Forelimb muscle (tissue), 1 donor: ENCODE measurements at places on chromosomes 5 and 9.

- DNase-seq: no peak
Measured at GRCh38 chr5:109958082-109958481, 268.4 kb downstream of the MAN2A1 start.

DNA sequence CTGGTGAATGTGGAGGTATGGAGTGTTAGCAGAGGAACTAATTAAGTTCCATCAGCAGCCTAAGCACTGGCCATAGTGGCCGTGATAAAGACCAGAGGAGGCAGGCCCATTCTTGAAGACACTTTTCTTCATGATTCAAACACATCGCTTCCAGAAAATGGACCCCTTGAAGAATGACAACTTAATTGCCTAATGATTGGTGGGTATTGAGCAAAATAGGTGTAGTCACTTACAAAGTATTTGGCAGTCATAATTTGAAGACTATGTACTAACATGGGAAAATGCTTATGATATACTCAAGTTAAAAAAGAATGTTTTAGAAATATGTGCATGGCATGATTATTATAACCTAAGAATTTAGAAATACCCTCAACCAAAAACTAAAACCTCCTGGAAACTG is 44.8 kb downstream of the MEGF10 start:
- no peak for DNase-seq

DNA sequence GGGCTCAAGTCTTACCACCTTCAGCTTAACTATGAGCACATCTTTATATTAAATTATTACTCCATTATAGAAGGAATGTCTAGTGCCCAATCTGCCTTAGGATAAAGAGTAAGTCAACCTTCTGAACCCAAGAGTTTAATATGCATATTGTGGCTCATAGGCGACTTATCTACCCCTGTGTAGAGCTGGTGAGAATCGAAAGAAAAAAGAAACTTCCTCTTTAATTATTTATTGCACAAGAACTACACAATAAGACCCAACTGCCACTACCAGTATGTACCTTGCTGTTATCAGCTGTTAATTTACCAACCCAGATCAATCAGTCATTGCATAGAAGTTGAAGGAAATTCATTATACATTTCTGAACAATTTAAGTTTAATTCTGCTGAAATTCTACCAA is 329.1 kb upstream of the SLC24A2 start:
- no peak for DNase-seq

DNA sequence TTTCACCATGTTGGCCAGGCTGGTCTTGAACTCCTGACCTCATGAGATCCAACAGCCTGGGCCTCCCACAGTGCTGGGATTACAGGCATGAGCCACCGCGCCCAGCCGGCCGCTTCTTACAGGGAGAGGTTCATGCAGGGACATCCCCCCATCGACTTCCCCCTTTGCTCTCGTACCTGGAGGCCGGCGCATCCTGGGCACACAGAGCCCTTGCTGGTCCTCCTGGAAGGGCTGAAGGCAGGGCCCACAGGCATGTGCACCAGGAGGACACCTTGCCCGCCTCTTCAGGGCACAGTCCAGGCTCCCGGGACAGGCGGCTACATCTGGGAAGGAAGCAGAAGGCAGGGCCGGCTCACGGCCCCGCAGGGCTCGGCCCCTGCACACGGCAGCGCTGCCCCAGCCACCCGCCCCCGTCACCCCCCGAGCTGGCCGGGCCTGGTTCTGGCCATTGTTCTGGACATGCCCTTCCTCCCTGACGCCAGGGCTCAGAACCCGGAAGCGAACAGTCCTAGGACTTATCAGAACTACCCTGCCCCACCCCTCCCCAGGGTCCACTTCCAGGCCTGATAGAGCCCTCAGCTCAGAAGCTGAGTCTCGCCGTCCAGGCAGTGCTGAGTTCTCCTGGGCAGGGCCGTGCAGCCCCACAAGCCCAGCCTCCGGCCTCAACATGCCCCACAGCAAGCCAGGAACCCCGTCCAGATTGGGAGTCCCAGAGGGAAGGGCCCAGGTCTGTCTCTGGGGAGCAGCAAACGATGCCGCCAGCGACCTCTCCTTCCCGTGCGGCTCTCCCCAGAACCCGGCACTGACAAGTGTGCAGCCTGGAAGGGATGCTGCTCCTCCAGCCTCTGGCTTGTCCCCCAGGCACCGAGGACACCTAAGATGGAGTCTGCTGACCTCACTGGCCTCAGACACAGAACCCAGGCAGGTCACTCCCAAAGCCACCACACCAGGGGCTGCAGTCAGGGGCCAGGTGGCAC is 2.9 kb downstream of the NPDC1 start:
- DNase-seq: no peak

- DNase-seq: no peak
Measured at GRCh38 chr5:110105692-110106091, 416.0 kb downstream of the MAN2A1 start.

DNA sequence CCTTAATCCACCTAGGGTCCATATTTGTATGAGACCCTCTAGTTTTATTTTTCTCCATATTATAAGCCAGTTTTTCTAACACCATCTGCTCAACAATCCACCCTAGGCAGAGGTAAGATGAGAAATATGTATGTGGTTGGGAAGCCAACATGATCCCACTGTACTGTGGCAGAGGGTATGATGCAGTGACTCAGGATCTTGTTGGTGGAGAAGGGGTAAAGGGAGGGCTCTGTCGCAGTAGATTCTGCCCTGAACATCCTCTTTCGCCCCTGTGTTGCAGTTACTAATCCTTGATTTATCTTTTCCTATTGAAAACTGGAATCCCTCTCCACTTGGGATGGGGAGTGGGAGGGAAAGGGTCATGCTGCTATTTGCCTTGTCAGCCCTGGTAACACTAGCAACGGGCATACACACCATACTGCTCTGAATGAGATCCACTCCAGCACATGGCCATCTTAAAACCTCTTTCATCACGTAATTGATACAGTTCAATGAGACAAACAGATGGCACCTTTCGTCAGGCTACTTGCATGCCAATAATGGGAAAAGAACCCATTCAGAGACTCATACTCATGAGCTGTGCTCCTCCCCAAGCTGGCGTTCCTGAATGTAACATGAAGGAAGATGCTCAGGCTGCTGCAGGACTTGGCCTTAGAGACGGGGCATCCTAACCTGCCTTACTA is 63.0 kb downstream of the ADAMTS12 start:
- no peak for DNase-seq

GRCh38 chr5:147613359-147613758 is 103.5 kb upstream of the DPYSL3 start:
- no peak for DNase-seq

- no peak for DNase-seq
Measured at GRCh38 chr9:123669346-123669745, 260.6 kb downstream of the DENND1A start.

- DNase-seq: peak; percentile 4
Measured at GRCh38 chr9:8816361-8816760, 1016.8 kb upstream of the DMAC1 start.

- no peak for DNase-seq
Measured at GRCh38 chr5:124889486-124889825, 143.0 kb upstream of the ZNF608 start.

- DNase-seq: no peak
Measured at GRCh38 chr5:961002-961710, 47.4 kb upstream of the NKD2 start.

DNA sequence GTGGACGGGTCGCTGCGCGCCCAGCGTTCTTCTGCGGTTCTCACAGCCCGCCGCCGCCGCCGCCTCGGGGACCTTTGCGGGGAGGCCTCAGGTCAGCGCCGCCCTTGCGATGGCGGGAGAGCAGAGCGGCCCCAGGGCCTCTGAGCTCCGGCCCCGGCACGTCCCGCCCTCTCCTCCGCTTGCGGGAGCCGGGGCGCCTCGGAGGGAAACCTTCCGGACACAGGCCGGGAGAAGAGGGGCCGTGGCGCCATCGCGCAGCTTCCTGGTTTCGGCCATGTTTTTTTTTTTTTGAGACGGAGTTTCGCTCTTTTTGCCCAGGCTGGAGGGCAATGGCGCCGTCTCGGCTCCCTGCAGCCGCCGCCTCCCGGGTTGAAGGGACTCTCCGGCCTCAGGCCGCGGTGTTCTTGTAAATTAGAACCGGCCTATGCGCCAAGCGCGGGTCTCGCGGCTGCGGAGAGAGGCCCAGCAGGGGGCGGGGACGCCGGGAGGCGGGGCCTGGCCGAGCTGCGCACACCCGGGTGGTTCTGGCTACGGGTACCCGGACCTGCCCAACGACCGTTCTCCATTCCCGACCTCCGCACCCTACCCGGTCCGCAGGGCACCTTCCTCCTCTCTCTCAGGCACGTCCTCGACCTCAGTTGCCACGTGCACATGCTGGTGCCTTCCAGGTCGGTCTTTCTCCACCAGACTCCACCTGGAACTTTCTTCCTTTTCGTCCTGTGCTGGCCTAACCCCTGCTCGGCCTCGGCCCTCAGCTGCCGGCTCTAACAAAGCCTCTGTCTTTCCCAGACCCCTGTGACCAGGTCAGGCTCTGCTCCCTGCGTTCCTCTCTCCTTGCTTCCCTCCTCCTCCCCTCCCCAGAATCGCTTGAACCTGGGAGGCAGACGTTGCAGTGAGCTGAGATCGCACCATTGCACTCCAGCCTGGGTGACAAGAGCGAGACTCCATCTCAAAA is 28.8 kb upstream of the MGAT1 start:
- no peak for DNase-seq

- DNase-seq: no peak
Measured at GRCh38 chr5:62144401-62145022, 161.5 kb upstream of the KIF2A start.

- DNase-seq: no peak
Measured at GRCh38 chr5:22488427-22488826, 364.7 kb downstream of the CDH12 start.

DNA sequence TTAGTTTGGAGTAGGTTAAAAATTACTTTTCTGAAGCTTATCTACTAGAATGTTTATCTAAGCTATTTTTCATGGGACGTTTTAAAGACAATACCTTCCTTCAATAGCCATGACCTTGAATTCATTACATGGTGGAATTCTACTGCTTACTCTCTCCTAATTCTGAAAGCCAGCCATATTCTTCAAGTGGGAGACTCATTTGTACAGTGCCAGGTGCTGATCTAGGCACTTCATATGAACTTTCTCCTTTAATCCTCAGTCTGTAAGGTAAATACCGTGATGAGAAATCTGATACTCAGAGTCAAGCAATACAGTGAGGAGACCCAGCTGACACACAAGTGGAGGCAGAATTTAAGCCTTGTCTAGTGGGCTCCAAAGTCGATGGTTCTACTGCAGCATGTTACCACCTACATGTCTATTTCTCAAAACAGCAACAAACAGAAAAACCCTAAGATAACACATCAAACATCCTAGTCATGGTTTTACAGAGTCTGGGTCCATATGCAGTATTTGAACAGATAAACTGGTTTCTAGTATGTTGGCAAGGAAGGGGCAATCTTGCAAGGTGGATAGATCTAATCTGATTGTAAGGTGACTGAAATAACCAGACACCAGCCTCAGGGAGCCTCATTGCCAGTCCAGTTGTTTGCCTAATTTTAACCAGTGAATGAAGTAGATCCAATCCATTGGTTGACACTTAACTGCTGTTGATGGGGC is 243.7 kb downstream of the PIK3R1 start:
- DNase-seq: no peak

GRCh38 chr5:114686356-114686755 is 324.5 kb downstream of the KCNN2 start:
- no peak for DNase-seq

DNA sequence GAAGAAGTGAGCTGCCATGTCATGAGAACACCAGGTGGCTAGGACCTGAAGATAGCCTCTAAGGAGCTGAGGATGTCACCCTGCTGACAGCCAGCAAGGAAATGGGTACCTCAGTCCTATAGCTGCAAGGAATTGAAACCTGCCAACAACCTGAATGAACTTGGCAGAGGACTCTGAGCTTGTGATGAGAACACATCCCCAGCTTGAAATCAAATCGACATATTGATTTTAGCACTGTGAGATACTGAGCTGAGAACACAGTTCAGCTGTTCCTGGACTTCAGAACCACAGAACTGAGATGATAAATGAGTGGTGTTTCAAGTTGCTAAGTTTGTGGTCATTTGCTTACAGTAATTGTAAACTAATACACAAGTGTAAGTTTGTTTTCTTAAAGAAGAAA is 5.5 kb upstream of the RASEF start:
- no peak for DNase-seq

- no peak for DNase-seq
Measured at GRCh38 chr5:151036556-151036955, 16.2 kb downstream of the GPX3 start.

GRCh38 chr9:87149799-87150198 is 202.5 kb upstream of the GAS1 start:
- no peak for DNase-seq

GRCh38 chr9:128127568-128127989 is at the start of gene PTGES2:
PTGES2 (minus strand) TSS chr9:128127729; CDS start chr9:128127717, 12 bp downstream.
- peak; percentile 62 for DNase-seq

GRCh38 chr9:76530458-76531110 is 71.6 kb downstream of the GCNT1 start:
- DNase-seq: peak; percentile 38

GRCh38 chr5:135116160-135116561 is 82.1 kb upstream of the PITX1 start:
- DNase-seq: no peak

- no peak for DNase-seq
Measured at GRCh38 chr9:124218987-124219461, 38.7 kb upstream of the NEK6 start.

DNA sequence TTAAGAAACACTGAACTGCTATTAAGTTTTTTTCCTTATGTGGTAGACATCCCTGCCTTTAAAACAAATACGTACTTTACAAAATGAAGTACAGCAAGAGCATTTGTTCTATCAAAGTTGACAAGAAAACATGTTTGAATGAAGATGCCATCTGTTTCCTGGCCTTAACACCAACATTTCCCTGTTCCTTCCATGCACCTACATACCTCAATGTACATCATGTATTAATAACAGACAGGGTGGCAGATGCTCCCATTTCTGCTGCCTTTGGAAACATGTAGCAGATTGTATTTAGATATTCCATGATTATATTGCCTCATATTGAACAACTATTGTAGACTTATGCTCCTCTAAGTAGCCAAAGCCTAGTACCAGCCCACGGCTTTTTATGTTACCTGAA is 104.4 kb downstream of the PJA2 start:
- no peak for DNase-seq

DNA sequence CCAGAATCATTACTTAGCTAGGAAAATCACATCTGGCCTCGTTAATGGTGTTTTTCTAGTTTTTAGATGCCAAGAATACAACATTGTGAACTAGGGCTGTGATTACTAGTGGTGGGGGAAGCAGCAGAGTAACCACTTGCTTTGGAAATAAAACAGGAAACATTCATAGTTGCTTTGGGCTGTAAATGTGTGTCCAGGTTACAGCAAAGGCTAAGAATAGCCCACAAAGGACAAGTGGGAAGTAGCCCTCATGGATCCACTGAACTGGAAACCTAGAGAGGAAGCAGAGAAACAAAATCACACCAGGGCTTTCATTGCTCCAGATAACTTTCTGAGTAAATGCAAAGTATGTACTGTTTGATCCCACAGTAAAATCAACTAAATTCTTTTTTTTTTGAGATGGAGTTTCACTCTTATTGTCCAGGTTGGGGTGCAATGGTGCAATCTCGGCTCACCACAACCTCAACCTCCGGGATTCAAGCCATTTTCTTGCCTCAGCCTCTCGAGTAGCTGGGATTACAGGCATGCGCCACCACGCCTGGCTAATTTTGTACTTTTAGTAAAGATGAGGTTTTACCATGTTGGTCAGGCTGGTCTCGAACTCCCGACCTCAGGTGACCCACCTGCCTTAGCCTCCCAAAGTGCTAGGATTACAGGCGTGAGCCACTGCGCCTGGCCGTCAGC is 56.2 kb upstream of the TNFSF15 start:
- no peak for DNase-seq

GRCh38 chr5:31393126-31393525 is 138.8 kb downstream of the DROSHA start:
- DNase-seq: no peak

GRCh38 chr9:90070056-90070455 is 465.2 kb downstream of the GADD45G start:
- no peak for DNase-seq

- DNase-seq: no peak
Measured at GRCh38 chr5:38404667-38405276, 146.4 kb downstream of the EGFLAM start.
